Left cardiac atrium (tissue), 4 donors: ENCODE measurements at places on chromosomes 2 and 18.

GRCh38 chr2:101806701-101807100 is 109.2 kb downstream of the MAP4K4 start:
- DNase-seq, result no peak

GRCh38 chr2:54952978-54953456 is 97.2 kb downstream of the RTN4 start:
- DNase-seq, result no peak

GRCh38 chr2:71724793-71725192 is 271.4 kb downstream of the DYSF start:
- DNase-seq, result no peak

- DNase-seq, result no peak
These were observed 80.5 kb downstream of the ZBTB7C start for GRCh38 chr18:48328473-48329210.

DNA sequence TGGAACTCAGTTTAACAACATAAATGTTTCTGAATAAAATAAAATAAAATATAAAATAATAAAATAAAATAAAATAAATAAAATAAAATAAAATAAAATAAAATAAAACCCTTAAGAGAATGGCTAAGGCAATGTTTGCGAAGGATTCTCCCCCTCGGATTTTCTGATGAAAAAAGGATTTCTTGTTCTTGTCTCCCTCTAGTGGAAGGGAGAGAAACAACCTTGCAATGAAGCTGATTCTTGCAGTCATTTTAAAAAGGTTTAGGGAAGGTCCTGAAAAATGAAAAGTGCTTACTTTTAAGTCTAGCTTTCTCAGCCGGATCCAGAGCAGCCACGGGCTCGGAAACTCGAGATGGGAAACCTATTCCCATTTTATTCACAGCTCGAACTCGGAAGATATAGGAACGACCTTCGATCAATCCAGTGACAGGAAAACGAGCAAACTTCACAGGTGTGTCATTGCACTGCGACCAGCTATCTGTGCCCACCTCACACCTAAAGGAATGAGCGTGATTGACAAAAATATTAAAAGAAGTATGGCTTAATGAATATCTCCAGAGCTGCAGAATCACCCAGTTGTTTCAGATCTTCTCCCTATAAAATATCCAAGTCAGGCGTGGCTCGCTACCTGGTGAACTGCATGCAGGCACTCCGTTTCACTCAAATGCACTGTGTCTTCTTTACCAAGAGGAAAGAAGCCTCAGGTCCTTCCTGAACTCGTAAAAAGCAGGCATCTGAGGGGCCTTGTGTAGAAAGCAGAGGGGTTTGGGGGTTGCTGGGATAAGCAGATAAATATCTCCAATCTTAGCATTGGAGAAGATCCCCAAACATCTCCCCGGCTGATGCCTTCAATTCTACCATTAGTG is 68.1 kb downstream of the MYOM1 start:
- DNase-seq, result no peak

DNA sequence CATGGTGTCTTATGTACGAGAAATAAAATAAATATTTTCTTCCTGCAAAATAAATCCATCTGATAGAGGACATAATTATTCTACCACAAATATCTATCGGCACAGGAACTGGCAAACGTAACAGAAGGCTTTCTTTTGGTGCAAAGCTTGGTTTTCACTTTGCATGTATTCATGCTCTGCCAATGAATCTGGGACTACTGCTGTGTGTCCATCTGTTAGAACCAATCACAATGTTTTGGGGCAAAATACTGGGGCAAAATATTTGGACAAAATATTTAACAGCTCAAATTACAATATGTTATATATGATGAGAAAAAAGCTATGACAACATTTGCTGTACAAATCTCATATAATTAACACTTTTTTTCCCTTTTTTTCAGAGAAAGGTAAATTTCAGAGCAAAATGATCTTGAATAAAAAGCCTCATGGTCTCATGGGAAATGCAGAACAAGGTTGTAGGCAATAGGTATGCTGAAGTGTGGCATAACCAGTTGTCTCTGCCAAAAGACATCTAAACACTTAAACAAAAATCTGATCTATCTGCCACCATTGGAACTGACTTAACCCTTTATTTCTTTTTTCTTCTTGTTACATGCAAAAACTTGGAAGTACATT is 923.2 kb downstream of the CPS1 start:
- DNase-seq, result no peak

DNA sequence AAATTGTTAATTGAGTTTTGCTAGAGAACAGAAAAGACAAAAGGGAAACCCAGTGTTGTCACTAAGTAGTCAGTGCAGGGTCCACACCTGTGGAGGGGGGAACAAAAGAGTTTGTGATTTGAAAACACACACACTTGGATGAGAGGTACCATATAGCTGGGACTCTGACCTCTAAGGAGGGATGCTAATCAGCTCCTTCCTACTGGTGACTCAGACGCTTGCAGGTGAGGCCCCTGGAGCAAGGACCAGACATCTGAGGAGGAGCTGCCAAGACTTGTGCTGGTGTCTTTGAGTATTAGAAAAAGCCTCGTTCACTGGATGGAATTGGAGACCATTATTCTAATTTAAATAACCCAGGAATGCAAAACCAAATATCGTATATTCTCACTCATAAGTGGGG is 146.4 kb upstream of the MAP2 start:
- no peak for DNase-seq

- no peak for DNase-seq
These were observed 543.5 kb upstream of the HNMT start for GRCh38 chr2:137420744-137421143.
